ENCODE measurements at places on chromosomes 1 and 21. TPM values are rescaled to one million over a fixed set of nuclear protein-coding genes. Genes with fewer than 3 reads are reported as not detected.

FCGR1A gene
- total RNA-seq = 2.9 TPM

PEAR1 gene
- total RNA-seq = 10.0 TPM

MATN1 gene
- total RNA-seq = not detected

AXDND1 gene
- 2.1 TPM for total RNA-seq

PDPN gene
- 29.5 TPM for total RNA-seq

FOXD2 gene
- 0.34 TPM for total RNA-seq

KRTAP19-1 gene
- total RNA-seq = not detected

OR6N1 gene
- total RNA-seq = not detected

NFIA gene
- 132 TPM for total RNA-seq

ZNF362 gene
- total RNA-seq = 53.7 TPM

LDLRAD2 gene
- 1.1 TPM for total RNA-seq

RRP15 gene
- 28.9 TPM for total RNA-seq

PPIAL4G gene
- 0.34 TPM for total RNA-seq

TRAF3IP3 gene
- total RNA-seq = 6.2 TPM

Measured in ureter (tissue), 1 donor.